Activated CD8-positive, alpha-beta memory T cell treated with anti-CD3 and anti-CD28 coated beads, Interleukin-2, amount 10 ng/mL, durations not matched to agents 7 days and 5 days (primary cell): ENCODE measurements at places on chromosomes 5 and 9.

DNA sequence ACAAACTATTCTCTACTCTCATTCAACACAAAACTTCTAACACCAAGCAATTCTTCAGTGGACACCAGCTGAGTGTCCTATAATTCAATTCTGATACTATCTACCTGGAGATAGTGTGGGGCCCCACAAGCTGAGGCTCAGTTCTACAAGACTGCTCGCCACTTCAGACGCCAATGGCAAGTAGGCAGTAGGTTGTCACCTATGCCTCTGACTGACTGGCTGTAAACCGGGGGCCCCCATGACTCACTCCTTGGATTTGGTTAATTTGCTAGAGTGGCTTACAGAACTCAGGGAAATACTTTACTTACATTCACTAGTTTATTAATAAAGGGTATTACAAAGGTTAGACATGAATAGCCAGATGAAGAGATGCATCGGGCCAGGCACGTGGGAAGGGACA is 21.5 kb downstream of the INIP start:
- DNase-seq, result no peak

- no peak for DNase-seq
Observed at GRCh38 chr5:67240846-67241245, 44.2 kb upstream of the CD180 start.

GRCh38 chr9:4022435-4023067 is 277.3 kb downstream of the GLIS3 start:
- no peak for DNase-seq

DNA sequence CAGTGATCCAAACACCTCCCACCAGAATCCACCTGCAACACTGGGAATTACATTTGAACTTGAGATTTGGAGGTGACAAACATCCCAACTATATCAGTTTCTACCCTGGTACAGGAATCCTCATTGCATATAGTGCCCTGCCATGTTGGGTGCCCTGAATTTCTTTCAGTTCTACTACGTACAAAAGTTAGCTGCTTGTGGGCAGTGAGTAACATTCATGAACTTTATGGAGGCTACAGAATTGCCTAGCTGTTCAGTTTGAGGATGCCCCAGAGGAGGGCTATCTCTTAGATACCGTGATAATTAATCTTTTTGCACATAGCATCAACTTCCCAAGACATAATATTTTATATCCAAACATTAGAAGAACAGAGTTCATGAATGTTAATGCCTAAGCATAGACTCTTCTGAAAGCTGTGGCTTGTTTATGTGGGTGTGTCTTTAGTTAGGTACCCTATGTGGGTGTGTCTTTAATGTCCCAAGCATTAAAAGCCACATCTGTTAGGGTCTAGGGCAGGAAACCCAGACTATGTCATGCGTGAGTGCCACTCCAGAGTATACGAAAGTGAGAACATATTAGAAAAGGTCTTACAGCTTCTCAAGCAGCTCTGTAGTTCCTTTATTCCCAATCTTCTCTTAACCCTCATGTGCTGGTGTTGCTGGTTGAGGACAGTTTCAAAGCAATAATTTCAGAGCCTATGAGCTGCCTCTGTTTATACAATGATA is 47.0 kb upstream of the CHD1 start:
- DNase-seq, result no peak
